ENCODE measurements at places on chromosomes 12 and 14.

DNA sequence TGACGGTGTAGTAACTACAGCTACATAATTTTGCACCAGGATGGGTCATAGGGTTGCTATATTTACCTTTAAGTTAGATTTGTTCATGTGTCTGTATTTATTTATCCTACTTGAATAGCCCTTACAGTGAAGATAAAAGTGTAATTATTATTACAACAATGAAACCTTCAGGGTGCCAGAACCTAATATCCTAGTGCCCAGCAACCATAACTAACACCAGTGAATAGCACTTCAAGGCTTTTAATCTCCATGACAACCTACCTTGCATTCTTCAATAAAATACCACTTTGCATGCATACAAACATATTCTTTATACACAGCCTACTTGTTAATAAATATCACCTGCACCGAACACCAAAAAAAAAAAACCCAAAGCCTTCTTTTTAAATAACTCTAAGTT is 58.7 kb upstream of the G2E3 start:
- DNase-seq = no peak

- no peak for DNase-seq
Observed at GRCh38 chr12:122842505-122843405, 7.5 kb downstream of the HIP1R start.

- DNase-seq = no peak
Observed at GRCh38 chr12:30268041-30268440, 427.6 kb downstream of the IPO8 start.

GRCh38 chr14:59961518-59962062 is 41.6 kb downstream of the LRRC9 start:
- no peak for DNase-seq

GRCh38 chr12:25034676-25035075 is 85.8 kb upstream of the BCAT1 start:
- no peak for DNase-seq

DNA sequence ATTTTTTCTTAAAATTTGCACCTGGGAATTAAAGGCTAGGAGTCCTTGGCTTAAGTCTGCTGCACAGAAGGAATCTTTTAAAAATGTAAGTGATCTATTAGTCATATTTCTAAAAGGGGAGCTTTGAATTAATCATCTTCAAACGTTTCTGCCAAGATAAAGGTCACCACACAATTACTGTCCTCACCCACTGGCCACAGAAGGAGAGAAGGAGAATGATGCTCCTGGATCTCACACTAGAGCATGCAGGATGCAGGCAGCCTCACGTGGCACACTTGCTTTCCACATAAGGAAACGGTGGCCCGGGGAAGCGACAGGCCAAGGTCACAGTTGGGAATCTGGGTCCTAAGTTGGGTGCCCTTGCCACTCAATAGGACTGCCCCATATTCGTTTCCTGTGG is 16.9 kb downstream of the PLEKHG7 start:
- DNase-seq = no peak

GRCh38 chr12:106831699-106832098 is 57.2 kb downstream of the RIC8B start:
- no peak for DNase-seq

DNA sequence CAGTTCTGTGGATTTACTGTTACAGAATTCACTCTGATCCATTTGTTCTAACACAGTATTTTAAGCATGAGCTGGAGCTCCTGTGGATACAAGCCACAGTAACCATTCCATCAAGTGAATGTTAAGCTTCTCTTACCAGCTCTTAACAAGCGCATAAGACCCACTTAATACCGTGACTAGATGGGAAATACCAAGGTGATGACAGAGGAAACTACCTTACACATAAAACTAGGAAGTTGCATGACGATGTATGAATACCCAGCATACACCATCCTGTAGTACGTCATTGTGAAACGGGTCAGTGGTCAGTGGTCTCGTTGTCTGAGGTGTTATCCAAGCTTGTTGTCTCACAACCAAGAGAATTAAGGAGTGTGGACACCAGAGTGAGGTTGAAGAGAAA is 2.0 kb upstream of the GALC start:
- DNase-seq = no peak

DNA sequence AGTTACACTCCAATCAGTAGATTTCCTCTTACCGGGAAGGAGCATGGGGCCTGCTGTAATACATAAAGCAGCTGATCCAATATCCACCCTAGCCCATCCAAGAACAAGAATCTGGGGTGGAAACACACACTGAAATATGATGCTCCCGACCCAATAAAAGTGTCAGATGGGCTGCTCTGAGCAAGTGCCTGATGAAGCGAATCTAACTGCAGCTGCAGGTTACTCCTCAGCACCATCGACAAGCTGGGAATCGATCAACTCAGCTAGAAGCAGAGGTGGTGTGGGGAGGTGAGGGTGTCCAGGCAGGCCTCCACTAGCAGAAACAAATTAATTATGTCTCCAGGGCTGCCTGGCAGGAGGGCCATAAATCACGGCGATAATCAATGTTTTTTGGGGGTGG is 64.0 kb upstream of the WSCD2 start:
- no peak for DNase-seq

DNA sequence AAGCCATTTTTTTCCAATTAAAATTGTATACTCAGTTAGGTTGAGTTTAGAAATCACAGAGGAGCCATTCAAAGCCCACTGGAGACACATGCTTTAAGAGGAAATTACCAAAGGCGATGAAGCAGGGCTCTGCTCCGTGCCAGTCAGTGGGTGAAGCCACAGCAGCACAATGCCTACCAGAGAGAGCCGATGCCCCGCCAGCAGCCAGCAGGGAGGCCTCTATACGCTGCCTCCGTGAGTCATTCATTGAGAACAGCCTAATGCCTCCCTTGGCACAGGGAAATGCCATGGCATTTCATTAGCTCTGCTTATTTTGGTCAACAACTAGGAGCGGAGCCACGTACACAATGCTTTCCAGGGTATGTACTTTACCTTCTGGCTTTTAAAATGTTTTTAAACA is 197.8 kb upstream of the FRMD6 start:
- no peak for DNase-seq

- DNase-seq = no peak
Observed at GRCh38 chr12:132342251-132343227, 13.2 kb upstream of the GALNT9 start.

DNA sequence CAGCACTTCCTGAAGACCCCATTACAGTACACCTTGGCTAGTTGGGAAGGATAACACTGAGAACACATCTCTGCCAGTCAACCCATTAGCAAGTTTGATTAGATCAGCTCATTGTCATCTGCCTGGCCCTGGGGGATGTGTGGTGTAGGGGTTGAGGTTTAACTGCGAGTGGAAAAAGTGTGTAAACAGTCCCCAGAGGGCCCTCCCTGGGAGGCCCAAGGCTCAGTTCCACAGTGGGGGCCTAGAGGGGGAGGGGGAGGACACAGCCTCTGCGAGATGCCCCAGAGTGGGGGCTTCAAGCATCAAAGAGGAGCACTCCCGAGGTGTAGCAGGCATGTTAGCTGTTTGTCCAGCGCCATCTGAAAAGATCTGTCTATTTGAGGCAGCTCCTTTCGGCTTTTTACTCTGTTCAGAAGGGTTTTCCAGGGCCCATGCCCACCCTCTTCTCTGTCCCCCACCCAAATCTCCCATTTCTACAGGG is 344 bp downstream of the LPAR5 start:
- DNase-seq = no peak

Measured in stimulated activated CD4-positive, alpha-beta T cell treated with anti-CD3 and anti-CD28 coated beads, Interleukin-12 subunit alpha, Interleukin-12 subunit beta, amount 100 ng/mL, for 24 hours (primary cell).